Stromal cell of bone marrow (primary cell): ENCODE measurements at places on chromosomes 12 and 14.

- DNase-seq = no peak
Observed at GRCh38 chr12:111298582-111299436, 70.1 kb downstream of the PHETA1 start.

DNA sequence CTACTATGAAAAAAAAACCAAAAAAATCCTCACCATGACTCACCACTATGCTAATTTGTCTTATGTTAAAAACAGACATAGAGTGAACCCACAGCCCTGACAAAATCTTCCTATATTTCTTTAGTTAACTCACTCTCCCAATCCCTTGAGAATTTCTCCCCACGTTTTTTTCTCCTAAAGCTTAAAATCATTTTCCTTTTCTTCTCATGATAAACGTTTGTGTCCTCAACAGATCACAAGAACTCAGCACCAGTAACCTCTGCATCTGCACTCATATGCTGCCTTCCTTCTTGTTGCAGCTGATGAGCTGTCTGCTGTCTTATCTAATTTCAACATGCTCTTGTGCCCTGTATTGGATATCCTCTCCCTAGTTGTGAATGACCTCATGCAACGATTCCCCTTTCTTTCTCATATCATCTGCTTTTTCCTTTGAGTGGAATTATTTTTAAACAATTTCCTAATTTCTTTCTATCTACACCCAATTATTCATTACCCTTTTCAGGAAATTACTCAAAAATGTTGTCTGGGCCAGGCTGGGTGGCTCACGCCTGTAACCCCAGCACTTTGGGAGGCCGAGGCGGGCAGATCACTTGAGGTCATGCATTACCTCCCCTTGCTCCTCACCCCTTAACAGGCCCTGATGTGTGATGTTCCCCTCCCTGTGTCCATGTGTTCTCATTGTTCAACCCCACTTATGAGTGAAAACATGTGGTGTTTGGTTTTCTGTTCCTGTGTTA lies 427.5 kb upstream of the MGAT4C start:
- peak; percentile 20 for DNase-seq

- DNase-seq = peak; percentile 85
Observed at GRCh38 chr12:75177997-75178396, 31.6 kb downstream of the KCNC2 start.

DNA sequence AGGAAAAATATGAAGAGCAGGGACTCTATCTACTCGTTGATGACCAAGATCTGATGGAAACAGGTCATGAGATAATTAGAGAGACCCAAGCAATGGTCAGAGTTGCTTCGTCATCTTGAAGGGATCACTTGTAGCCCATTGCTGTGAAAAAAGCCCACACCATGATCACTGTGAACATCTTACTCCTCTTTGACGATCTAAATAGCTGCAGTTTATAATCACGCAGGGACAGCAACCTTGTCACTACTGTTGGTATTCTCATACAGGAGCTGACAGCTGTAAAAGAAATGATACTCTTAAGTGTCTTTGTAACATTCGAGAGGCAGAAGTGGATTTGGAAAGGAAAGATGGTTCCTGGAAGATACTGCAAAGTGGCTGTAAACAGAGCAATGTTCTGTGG lies 33.7 kb upstream of the RERGL start:
- no peak for DNase-seq

- no peak for DNase-seq
Observed at GRCh38 chr12:82952946-82953345, 266.2 kb downstream of the TMTC2 start.

GRCh38 chr14:72742118-72742837 lies 151.6 kb downstream of the DPF3 start:
- no peak for DNase-seq

GRCh38 chr14:89267163-89267562 lies 149.9 kb downstream of the FOXN3 start:
- DNase-seq = no peak

DNA sequence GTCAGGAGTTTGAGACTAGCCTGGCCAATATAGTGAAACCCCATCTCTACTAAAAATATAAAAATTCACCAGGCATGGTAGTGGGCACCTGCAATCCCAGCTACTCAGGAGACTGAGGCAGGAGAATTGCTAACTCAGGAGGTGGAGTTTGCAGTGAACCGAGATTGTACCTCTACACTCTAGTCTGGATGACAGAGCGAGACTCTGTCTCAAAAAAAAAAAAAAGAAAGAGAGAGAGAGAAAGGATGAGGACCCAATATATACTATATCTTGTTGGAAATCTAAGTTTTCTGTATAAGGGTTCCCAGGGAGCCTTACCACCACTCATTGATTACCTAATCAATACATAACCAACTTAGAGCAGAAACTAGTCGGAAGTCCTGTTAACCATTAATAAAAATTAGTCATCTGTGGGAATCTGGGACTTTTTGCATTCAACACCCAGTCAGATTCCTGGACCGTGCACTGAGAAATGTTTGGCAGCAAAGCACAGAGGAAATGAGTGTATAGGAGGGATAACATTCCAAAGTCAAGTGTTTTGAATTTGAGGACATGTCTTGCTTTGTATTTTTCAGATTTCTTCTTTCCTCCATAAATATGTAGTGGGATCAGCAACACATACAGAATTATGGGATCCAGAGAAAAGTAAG lies 44.8 kb upstream of the NR2C1 start:
- DNase-seq = peak; percentile 72

DNA sequence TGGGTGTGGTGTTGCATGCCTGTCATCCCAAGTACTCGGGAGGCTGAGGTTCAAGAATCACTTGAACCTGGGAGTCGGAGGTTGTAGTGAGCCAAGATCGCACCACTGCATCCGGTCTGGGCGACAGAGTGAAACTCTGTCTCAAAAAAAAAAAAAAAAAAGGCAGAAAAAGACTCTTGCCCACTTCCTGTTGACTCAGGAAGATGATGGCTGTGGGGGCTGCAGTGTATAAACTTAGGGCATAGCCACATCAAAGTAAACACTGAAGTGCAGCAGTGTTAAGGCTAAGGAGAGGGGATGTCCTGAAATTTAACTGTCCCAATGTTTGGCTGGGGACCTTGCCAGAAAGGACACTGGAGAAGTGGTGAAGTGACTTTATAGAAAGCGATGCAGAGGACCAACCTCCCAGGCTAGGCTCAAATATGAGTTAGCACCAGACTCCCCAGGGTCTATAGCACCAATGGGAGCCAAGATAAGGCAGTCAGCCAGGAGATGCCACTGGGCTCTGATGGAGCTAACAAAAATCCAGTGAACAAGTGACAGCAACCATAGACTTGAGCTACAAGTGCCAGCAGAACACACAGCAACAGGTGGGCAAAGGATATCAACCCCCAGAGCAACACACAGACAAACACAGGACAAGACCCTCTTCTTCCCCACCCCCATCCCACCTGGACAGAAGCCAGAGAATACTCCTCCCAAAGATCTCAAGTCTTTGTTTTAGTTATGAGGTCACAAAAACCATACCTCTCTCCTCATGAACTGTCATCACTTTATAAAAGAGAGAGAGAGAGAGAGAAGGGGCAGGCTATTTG lies 28.0 kb downstream of the NELL2 start:
- no peak for DNase-seq

DNA sequence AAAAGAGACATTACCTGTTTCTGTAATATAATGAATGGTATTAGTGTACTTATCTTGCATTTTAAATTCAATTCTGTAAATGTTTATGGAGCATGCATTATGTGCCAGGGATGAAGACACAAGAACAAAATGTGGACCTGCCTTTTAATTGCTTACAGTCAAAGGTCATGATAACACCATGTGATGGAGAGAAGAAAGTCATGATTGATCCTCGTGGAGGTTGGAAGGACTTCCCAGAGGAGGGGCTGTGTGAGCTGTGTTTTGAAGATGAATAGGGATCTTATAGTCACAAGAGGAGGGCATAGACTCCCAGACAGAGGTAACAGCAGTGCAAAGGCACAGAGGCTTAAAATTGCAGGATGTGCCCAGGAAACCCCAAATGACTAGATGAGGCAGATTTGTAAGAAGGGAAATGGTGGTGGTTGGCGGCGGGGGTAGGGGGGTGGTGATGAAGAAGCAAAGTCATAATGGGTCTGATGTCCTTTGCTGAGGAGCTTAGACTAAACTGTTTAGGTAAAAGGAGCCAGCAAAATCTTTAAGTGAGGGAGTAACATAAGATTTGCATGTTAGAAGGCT lies 151.5 kb downstream of the PRKCH start:
- no peak for DNase-seq

DNA sequence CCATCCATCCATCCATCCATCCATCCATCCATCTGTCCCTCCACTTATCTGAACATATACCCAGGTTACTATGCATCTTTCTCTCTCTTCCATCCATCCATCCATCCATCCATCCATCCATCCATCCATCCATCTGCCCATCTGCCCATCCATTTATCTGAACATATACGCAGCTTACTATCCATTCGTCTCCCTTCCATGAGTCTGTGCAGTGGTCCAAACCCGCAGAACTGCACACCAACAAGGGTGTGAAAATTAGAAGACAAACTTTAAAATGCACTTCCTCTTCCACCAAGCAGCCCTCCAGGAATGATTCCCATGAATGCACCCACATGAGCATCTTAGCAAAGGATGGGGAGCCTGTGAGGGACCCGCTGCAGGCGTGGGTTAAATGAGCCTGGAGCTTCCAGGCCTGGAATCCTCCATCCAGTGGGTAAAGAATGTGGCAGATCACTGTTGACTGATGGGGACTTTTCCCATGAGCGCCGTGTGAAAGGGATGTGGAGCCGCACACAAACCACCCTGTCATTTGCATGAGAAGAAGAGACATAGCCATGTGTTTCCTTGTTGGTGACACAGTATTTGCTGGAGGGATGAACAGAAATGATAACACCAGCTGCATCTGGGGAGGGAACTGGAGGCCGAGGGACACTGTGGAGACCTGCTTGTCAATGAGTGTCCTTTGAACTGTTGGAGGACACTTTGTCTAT lies 376.6 kb downstream of the ADGRD1 start:
- no peak for DNase-seq

DNA sequence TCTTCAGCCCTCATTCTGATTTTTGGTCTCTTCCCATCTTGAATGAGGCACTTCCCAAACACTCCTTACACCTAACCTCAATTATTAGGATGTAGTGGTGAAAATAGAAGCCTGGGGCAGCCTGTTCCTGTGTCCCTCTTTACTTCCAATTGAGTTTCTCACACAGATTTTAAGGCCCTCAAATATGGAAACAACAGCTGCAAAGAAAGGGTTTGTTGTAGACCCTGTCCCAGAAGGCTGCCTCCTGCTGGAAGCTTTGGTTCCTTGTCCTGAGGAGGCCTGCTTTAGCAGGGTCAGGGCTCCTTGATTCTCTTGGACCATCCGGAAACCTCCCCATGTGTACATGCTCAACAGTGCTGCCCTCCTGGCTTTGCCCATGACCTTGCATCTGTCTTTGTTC lies 101.3 kb downstream of the TGFB3 start:
- no peak for DNase-seq

DNA sequence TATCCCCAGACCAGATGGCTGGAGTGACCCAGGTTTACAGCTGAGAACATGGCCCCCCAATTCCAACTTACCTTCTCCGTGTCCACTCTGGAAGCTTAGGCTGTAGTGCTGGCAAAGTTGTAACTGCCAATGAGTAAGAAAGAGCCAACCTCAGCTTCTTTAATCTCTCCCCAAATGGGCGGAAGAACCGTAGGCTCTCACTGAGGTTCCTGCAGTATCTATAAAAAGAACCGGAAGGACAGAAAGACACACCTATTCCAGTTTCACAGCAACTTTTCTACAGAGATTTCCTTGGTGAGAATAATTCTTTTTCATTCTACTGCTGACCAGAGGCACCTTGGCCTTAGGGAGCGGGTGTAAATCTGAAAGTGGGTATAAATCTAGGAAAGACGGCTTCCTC lies at the start of gene GPRC5D:
TSS of gene GPRC5D (minus strand) at position 135 of the 400 bp plus-strand sequence. CDS start 1,786 bp downstream, outside the sequence.
- no peak for DNase-seq

DNA sequence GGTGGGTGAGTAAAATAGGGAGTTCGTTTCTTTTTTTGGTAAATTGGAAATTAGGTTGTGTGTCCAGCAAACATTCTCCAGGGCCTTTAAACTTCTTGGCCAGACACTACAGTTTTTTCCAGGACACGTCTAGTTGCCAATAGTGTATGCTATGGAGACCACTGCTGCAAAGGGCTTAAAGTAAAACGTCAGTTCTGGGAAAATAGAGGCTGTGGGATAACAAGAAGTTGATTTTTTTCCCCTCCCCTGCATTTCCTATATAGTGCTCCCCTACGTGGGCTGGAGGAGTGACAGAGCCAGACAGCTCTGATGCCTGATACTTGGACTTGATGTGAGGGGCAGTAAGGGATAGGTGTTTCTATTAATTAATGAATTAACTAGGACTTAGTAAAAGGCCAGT lies 2.4 kb downstream of the ACVR1B start:
- DNase-seq = no peak

GRCh38 chr12:106249411-106250135 lies 1.8 kb upstream of the CKAP4 start:
- no peak for DNase-seq
